ENCODE measurements at places on chromosomes 13 and 19. TPM values are rescaled to one million over a fixed set of nuclear protein-coding genes. Genes with fewer than 3 reads are reported as not detected.

WDR62 gene
- total RNA-seq = 17.0 TPM

- no peaks in the 10 kb centered on the region for H3K4me1 ChIP-seq
- no peak for DNase-seq
- no peaks in the 10 kb centered on the region for H3K27me3 ChIP-seq
These were observed 6.8 kb downstream of the CYSLTR2 start for GRCh38 chr13:48660361-48661076.

DNA sequence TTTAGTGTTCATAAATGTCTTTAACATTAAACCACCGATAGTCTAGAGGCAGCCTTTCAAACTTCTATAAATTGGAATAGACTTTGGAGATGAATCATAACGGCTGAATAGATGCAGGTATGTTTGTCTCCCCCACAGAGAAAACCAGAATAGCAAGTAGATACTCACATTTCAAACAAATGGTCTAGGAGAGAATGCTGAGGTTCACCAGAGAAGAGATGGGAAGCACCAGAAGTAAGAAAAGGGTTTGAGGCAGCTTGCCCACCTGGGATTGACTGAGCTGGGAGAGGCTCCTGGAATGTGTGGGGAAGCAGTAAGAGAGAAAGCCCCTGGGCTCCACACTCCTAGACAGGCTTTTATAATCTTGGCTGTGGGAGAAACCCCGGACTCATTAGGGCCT is 6.4 kb downstream of the IGFL3 start:
- no peak overlapping the region for H3K4me3 ChIP-seq
- H3K4me1 ChIP-seq = peaks cover 46% of the 10 kb centered on the region
- peak; percentile 79 for DNase-seq
- no peaks in the 10 kb centered on the region for H3K36me3 ChIP-seq
- peak overlapping the region; percentile 28 for H3K27ac ChIP-seq

- no peak overlapping the region for H3K27ac ChIP-seq
- H3K4me1 ChIP-seq = no peaks in the 10 kb centered on the region
- no peaks in the 10 kb centered on the region for H3K36me3 ChIP-seq
These were observed 181.4 kb upstream of the TUBA3C start for GRCh38 chr13:19362946-19363510.

KMT2B gene
- total RNA-seq = 32.2 TPM

- no peak overlapping the region for H3K4me3 ChIP-seq
- H3K27me3 ChIP-seq = no peaks in the 10 kb centered on the region
- no peaks in the 10 kb centered on the region for H3K36me3 ChIP-seq
- H3K27ac ChIP-seq = no peak overlapping the region
- H3K4me1 ChIP-seq = no peaks in the 10 kb centered on the region
These were observed 653.8 kb downstream of the PCDH9 start for GRCh38 chr13:66576381-66576780.

- H3K27ac ChIP-seq = no peak overlapping the region
- DNase-seq = peak; percentile 31
- H3K27me3 ChIP-seq = no peaks in the 10 kb centered on the region
These were observed 37.5 kb downstream of the TSSK6 start for GRCh38 chr19:19477705-19478383.

DNA sequence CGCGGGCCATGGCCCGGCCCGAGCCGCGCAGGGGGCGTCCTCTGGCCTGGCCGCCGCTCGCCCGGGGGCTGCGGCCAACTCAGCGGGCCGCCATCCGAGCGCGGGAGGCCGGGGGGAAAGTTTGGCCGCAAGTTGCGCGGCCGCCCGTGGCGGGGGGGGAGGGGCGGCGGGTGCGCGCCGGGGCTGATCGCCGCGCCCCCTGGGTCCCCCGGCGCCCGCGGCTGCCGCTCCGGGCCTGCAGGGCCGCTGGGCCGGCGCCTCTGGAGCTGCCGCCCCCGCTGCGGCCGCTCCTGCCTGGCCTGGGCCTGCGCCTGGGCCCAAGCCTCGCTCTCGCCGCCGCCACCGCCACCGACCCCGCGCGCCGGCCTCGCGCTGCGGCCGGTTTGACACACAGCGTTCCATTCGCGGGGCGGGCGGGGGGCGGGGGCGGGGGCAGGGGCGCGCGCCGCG is at the start of gene NR2F6:
TSS of gene NR2F6 (minus strand) at position 385 of the 450 bp plus-strand sequence. CDS start 699 bp downstream, outside the sequence.
- peak within 1 kb of the TSS; percentile 95 for H3K27ac ChIP-seq
- H3K27me3 ChIP-seq = no peaks in the 10 kb centered on the region
- 0 out of 2 replicates have a peak, but pooled peaks cover 5% of the 10 kb centered on the region for H3K36me3 ChIP-seq
- H3K4me1 ChIP-seq = peaks cover 67% of the 10 kb centered on the region
- DNase-seq = no peak

- no peak overlapping the region for H3K4me3 ChIP-seq
- DNase-seq = no peak
- H3K27ac ChIP-seq = no peak overlapping the region
- H3K27me3 ChIP-seq = no peaks in the 10 kb centered on the region
These were observed 1168.4 kb downstream of the SLITRK1 start for GRCh38 chr13:82713687-82714405.

KLK2 gene
- total RNA-seq = not detected

GRCh38 chr13:47299304-47299703 is 402.5 kb upstream of the HTR2A start:
- no peak overlapping the region for H3K27ac ChIP-seq
- no peak overlapping the region for H3K4me3 ChIP-seq
- H3K27me3 ChIP-seq = no peaks in the 10 kb centered on the region
- no peak for DNase-seq

GRCh38 chr19:48540110-48540509 is 11.9 kb upstream of the SULT2B1 start:
- no peak overlapping the region for H3K27ac ChIP-seq
- no peak for DNase-seq
- H3K36me3 ChIP-seq = no peaks in the 10 kb centered on the region
- H3K27me3 ChIP-seq = no peaks in the 10 kb centered on the region

DNA sequence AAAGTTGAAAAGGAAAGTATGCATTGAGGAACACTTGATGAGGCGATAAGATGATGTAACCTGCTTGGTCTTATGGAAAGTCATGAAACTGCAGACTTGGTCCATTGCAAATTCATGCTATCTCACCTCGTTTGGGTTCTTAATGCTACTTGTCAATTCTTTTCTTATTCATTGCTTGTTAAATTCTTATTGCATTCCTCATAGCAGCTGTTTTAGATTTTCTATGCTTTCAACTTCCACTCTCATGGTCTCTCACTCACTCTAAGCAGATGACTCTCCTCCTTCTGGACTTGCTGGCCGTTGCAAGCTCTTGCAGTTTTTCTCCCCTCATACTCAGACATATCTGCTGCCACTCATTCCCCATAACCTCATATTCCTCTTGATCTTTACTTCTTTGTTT is 67.8 kb upstream of the CSNK1A1L start:
- no peaks in the 10 kb centered on the region for H3K27me3 ChIP-seq
- H3K36me3 ChIP-seq = no peaks in the 10 kb centered on the region
- no peak overlapping the region for H3K4me3 ChIP-seq
- no peak for DNase-seq
- H3K27ac ChIP-seq = no peak overlapping the region

GRCh38 chr19:18745012-18745735 is 45.9 kb downstream of the COMP start:
- no peaks in the 10 kb centered on the region for H3K27me3 ChIP-seq
- no peak for DNase-seq
- H3K36me3 ChIP-seq = no peaks in the 10 kb centered on the region
- no peaks in the 10 kb centered on the region for H3K4me1 ChIP-seq

DNA sequence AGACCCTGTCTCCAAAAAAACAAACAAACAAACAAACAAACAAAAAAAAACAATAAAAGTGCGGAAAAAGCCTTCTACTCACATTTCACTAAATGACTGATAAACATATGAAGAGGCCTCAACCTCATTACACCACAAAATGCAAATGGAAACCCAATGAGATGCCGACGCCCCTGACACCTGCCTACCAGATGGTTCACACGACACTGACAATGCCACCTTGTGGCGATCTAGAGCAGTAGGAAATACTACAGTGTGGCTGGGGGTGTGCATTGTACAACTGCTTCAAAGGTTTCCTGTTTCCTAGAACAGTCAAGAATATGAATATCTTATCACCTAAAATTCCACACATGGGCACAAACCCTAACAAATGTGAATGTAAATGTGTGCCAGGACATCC is 14.0 kb downstream of the SCGB2B2 start:
- DNase-seq = no peak
- H3K27ac ChIP-seq = no peak overlapping the region
- H3K4me3 ChIP-seq = no peak overlapping the region
- no peaks in the 10 kb centered on the region for H3K4me1 ChIP-seq

ZNF507 gene
- total RNA-seq = 20.8 TPM
